ENCODE measurements at places on chromosomes 7 and 10.

GRCh38 chr10:128462844-128463243 is 336.6 kb upstream of the MKI67 start:
- no peak for DNase-seq

GRCh38 chr10:43065234-43065633 is 11.6 kb upstream of the RET start:
- no peak for DNase-seq

- DNase-seq, result no peak
Measured at GRCh38 chr7:112581529-112581928, 100.7 kb downstream of the LSMEM1 start.

DNA sequence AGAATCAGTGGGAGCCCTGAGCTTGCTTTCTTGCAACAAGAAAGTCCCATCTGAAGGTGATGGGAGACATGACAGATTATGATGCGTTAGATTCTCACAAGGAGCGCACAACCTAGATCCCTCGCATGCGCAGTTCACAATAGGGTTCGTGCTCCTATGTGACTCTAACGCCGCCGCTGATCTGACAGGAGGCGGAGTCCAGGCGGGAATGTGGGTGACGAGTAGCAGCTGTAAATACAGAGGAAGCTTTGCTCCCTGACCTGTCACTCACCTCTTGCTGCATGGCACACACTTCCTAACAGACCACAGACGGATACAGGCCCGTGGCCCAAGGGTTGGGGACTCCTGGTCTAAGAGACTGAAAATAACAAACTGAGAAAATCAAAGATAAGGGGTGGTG is 1163.4 kb upstream of the AUTS2 start:
- DNase-seq, result no peak

DNA sequence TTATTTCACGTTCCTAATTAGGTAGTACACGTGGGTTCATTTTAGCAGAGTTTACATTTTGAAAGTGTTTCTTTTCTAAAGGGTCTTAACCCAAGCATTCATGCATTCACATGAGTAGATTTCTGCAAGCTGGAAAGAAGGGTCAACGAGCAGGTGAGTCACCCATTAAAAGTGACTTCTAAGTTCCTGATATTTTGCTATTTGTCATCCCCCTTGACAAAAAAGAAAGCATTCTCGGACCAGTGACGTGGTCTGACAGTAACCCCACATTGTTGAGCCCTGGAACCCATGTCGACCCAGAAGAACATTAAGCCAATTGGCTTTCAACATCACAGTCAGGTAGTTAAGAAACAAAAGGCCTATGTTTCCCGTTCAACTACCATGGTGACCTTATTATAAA is 49.6 kb downstream of the ABCB5 start:
- no peak for DNase-seq

DNA sequence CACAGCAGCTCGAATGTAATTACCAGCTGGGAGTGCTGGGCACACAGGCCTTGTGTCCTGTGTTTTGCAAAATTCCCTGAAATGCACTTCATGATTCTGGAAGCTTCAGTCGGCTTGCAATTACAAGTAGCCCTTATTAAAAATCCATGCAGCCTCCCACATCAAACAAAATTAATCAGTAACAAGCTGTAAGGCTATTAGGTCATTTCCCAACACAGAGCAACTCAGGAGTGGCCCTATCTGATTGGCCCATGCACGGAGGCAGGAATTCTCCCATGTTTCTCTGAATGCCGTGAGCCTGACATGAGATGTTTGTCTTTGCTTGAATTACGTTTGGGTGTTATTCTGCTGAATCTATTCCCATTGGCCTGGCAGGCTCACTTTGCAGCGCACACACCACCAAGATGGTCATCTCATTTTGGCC is 36.9 kb downstream of the FOXL3 start:
- DNase-seq, result no peak

DNA sequence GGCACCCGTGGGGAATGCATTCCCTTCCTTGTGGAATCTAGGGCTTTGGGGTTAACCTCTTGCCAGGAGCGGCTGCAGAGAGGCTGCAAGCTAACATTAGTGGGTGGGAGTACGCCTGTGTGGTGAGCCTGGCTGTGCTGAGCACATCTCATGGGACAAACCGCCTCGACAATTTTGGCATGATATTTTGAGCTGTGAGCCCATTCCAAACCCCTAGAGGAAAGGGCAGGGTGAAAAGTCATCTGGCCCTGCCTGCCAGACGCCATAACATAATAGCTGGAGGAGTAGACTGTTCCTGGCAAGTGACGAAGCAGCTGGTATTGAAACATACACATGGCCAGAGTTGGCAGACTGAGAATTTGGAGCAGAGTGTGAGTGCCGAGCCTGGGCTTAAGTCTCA is 110.0 kb downstream of the TACC2 start:
- DNase-seq, result no peak

GRCh38 chr7:64174941-64175340 is 32.1 kb upstream of the ZNF735 start:
- no peak for DNase-seq

- peak; percentile 3 for DNase-seq
Measured at GRCh38 chr10:111347386-111348013, 270.7 kb downstream of the ADRA2A start.

GRCh38 chr7:1585142-1585981 is 15.5 kb upstream of the PSMG3 start:
- no peak for DNase-seq

- no peak for DNase-seq
Measured at GRCh38 chr10:45456822-45457221, 82.8 kb downstream of the ALOX5 start.

- DNase-seq, result no peak
Measured at GRCh38 chr7:82676777-82677463, 233.3 kb upstream of the CACNA2D1 start.

GRCh38 chr10:128047991-128048818 is 78.0 kb downstream of the MKI67 start:
- no peak for DNase-seq

DNA sequence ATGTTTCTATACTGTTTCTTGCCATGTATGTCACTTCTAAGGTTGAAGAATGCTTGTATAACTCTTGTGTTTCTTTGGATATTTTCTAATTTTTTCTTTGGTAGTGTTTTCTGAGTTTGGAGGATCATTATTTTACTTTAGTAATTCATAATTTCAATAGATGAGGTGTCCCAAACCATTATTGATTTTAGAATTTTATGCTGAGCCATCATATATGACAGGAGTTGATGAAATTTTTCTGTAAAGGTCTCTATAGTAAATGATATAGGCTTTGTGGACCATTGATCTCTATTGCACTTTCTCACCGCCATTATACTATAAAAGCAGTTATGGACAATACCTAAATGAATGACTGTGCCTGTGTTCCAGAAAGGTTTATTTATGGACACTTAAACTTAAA is 183.3 kb upstream of the PPP1R3A start:
- DNase-seq, result no peak

DNA sequence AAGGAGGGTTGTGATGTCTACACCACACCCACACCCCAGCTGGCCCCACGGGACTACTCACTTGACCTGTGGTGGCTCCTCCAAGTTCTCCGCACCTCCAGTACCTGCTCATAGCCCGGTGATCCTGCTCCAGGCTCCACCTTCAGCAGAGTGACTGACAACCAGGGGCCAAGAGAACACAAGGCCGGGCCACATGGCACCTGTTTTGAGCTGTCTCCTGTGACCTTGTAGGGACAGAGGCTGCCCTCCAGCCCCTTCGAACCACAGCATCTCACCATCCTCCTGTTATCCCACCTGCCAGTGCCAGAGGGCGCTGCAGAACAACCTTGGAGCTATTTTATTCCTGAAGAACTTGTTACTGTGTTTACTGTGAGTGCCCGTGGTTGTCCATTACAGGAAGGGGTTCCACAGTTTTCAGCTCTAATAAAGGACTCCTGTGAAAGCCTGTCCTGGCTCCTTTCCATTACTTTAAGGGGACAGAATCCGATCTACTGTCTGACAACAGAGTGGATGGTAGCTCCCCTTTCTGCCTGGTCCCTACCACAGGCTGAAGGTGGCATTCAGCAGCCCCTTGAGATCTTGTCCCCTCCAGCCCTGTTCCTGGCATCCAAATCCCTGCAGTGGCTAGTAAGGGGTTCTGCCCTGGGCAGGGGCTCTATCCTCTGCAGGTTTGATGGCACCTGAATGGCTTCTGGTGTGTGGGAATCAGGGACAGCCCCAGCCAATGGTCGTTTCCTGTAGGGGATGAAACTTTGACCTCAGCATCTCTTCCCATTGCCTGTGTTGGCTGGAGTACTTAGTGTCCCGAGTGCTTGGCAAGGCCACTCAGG is 50.8 kb downstream of the C10orf120 start:
- no peak for DNase-seq

DNA sequence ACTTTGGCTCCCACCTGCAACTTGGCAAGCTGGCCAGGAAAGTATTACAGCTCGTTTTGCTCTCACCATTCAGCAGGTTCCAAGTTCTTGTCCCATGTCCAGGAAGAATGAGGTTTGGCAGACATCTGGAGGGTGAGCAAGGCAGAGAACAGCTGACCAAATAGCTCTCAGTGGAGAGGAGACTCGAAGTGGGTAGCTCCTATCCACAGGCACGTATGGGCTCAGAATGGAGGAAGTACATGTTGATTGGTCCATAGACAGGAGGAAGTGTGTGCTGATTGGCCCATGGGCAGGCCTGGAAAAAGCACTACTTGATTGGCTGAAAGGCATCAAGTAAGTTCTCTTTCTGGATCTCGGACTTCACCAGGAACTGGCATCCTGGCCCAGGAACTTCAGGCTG is 3.0 kb upstream of the NCAPG2 start:
- no peak for DNase-seq
